ENCODE measurements at places on chromosomes 2 and 18.

GRCh38 chr2:178229927-178230326 lies 35.6 kb downstream of the OSBPL6 start:
- DNase-seq: no peak

DNA sequence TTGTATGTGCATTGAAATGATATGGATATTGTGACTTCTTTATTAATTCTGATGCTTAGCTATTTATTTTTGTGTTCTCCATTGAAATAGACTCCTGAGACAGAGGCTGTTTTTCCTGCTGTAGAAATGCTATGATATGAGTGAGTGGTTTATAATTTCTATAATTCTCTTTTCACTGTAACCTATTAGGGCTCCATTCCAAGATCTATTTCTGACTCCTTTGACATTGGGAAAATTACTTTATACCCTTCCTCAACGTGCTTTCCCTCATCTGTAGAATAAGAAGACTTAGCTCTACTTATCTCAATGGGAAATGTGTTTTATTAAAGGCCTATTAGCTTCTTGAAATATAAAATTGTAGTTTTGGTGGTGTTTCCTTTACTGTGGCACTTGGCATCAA lies 144.5 kb upstream of the RPRM start:
- DNase-seq: no peak

GRCh38 chr2:241584436-241584835 lies 25.9 kb downstream of the BOK start:
- DNase-seq: no peak

DNA sequence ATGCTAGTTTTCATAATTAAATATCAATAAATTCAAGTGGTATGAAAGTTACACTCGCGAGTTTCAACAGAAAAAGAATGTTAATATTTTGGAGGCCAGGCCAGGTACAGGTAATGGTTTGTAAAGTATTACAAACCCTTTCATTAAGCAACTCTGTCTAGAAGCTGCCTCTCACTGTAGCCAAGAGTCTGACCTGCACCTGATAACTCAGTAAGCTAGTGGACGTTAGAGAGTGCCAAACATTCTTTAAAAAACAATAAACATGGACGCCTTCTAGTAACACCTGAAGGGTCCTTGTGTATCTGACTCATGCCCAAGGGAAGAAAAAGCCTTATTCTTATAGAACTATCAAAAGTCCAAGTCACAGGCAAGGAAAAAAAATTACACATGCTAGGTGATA lies 70.2 kb downstream of the MBD2 start:
- no peak for DNase-seq

GRCh38 chr2:192091476-192091875 lies 103.3 kb downstream of the TMEFF2 start:
- DNase-seq: no peak

DNA sequence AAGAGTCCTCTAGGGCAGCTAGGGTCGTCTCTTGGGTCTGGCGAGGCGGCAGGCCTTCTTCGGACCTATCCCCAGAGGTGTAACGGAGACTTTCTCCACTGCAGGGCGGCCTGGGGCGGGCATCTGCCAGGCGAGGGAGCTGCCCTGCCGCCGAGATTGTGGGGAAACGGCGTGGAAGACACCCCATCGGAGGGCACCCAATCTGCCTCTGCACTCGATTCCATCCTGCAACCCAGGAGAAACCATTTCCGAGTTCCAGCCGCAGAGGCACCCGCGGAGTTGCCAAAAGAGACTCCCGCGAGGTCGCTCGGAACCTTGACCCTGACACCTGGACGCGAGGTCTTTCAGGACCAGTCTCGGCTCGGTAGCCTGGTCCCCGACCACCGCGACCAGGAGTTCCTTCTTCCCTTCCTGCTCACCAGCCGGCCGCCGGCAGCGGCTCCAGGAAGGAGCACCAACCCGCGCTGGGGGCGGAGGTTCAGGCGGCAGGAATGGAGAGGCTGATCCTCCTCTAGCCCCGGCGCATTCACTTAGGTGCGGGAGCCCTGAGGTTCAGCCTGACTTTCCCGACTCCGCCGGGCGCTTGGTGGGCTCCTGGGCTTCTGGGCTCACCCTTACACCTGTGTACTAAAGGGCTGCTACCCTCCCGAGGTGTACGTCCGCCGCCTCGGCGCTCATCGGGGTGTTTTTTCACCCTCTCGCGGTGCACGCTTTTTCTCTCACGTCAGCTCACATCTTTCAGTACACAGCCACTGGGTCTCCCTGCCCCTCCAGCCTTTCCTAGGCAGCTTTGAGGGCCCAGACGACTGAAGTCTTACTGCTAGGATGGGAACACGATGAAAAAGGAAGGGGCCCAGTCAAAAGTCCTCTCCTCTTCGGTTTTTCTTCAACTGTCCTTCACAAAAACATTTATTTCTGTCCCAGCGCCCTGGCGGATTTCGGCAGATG lies 8.1 kb downstream of the SIX2 start:
- no peak for DNase-seq

- DNase-seq: no peak
Measured at GRCh38 chr2:132726155-132726554, 56.1 kb upstream of the LYPD1 start.

- DNase-seq: no peak
Measured at GRCh38 chr18:77054288-77054605, 78.3 kb downstream of the MBP start.

DNA sequence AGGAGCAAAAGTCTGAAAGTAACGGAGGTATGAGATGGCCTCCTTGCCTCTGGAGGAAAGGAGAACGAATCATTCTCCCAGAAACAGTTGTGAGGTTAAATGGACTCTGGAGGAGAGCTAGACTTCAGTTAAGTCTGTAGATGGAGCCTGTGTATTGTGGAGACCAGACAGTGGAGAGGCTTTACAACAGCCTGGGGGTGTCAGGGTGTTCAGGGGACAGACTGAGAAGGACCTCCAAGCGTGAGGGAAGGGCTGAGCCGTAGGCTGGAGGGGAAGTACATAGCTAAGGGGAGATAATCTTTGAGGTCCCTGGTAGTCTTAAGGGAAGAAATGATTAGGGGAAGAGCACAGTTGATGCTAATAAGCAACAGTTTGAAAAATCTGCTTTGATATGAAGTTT lies 76.6 kb downstream of the GALNT1 start:
- no peak for DNase-seq

DNA sequence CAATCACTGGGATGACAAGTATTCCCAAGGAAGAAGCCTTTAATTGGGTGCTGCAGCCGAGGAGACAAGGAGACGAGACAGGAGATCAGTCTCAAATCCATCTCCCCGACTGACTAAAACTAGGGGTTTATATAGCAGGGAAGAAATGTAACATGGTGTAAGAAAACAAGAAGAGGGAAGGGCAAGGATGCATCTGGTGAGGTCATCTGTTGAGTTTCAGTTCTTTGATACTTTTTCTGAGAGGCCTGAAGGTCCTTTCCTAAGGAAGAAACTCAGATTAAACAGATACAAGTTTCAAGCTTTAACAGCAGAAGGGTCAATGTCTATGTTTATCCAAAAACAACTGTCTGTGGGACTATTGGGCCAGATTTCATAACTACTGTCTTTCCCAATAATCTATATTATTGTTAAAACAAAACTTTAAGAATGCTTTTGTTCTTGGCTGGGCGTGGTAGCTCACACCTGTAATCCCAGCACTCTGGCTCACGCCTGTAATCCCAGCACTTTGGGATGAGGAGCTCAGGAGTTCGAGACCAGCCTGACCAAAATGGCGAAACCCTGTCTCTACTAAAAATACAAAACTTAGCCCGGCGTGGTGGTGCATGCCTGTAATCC lies 2.5 kb upstream of the PDCL3 start:
- DNase-seq: no peak

GRCh38 chr2:109474319-109474825 lies 139.4 kb downstream of the SEPTIN10 start:
- no peak for DNase-seq

GRCh38 chr2:37244755-37245154 lies 13.3 kb downstream of the NDUFAF7 start:
- DNase-seq: no peak

DNA sequence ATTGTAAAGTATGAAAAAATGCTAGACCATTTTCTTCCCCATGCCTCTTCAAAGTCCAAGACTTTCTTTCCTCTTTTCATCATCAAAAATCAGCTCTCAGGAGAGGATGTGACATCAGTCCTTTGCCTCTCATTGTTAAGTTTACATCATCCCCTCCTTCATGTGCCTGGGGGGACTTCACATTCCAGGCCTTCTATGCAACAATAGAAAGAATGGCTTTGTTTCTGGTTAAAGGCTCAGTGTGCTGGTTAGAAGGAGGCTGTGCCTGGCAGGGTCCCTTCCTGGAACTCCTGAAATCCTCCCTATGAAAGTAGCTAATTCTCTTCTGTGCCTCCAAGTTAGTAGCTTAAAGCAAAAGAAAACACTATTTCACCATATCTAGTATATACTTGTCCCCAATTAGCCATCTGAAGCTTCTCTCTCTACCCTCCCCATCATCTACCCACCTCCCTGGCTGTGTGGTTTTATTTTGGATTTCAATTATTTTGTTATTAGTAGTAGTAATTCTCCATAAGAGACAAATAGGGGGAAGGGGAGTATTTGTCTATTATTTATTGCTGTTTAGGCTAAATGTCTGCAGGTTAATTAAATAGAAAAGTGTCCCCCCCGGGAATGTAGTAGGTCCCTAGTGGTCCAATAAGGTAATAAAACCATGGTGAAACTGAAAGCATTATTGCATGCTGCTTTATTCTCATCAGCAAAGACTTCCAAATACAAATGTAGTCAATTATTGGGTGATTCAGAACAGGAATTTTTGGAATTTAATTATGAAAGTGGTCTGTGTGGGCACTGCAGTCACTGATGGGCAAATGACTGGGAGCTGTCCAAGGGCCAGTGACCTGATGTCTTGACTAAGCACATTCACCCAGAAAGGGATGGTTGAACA lies 69.0 kb downstream of the CPO start:
- no peak for DNase-seq

DNA sequence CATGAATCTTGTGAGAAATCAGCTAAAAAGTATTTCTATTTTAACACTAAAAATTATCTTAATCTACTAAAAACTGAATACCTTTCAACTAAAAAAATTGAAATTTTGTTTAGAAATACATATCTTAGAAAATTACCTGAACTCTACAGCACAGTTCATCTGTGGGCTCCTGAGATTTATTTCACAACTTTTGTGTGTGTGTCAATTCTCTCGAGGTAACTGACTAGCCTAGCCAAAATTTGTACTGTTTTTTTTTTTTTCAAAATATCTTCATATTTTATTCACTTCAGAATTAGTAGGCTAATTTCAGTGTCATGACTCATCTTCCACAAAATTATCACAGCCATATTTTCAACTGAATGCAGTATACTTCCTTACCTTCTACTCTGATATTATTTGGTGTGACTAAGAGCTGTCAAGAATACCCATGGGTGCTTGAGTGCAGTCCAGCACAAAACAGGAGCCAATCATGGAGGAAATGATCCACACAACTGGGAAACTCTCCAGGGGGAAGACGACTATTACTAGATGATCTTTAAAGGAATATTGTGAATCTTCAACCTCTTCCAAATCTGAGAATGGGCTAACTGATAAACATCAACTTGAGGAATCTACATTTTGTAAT lies 174.6 kb downstream of the ZNF385B start:
- no peak for DNase-seq

- no peak for DNase-seq
Measured at GRCh38 chr2:28810384-28811285, at the start of gene SPDYA. Gene SPDYA, plus strand, starts transcription at chr2:28810834. Its CDS starts 5,181 bp downstream, at chr2:28816015.

DNA sequence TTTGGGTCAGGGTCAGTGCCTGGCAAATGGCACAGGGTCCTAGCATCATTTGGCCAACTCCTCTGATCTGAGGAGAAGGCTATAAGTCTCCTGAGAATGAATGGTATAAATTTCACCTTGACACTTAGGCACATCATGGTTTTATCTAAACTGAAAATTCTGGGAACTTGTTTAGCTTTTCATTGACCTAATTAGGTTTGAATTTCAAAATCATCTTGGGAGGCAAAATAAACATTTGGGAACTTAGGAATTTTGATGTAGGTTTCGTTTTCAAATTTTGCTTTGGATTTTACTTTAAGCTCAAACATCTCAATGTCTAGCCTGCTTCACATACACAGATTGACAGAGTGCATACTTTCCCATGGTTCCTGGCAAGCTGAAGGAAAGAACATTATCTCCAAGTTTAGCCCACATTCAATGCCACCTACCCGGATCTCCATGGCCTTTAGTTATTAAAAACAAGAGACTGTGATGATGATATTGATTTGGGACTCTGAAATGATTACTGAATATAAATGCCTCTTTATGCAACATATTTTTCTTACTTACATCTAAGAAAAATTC lies 44.5 kb downstream of the MYOM1 start:
- DNase-seq: no peak

GRCh38 chr18:7020995-7021777 lies 96.4 kb downstream of the LAMA1 start:
- DNase-seq: no peak

- DNase-seq: no peak
Measured at GRCh38 chr2:86274265-86274917, 63.0 kb downstream of the REEP1 start.

- DNase-seq: no peak
Measured at GRCh38 chr2:134365356-134365755, 111.5 kb downstream of the MGAT5 start.

- no peak for DNase-seq
Measured at GRCh38 chr2:21500401-21500945, 376.7 kb downstream of the TDRD15 start.

GRCh38 chr18:1104181-1104881 lies 199.7 kb downstream of the ADCYAP1 start:
- DNase-seq: no peak

GRCh38 chr2:143142598-143142997 lies 13.4 kb downstream of the ARHGAP15 start:
- no peak for DNase-seq

DNA sequence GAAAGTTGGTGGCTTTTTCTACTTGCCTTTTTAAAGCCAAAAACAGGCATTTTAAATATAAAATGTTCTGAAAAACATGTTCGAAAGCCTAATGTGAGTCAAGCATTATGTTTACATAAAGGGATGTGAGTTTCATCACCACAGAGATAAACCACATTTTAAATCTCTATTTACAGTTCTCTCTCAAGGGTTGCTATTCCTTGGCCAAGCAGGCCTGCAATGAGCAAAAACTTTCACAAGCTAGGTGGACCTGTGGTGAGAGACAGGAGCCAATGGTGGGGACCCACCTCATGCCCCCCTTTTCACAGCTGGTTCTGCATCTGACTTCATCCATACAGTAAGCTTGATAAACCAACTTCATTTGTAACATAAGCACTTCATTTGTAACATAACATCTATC lies 65.1 kb downstream of the CUL3 start:
- DNase-seq: no peak

DNA sequence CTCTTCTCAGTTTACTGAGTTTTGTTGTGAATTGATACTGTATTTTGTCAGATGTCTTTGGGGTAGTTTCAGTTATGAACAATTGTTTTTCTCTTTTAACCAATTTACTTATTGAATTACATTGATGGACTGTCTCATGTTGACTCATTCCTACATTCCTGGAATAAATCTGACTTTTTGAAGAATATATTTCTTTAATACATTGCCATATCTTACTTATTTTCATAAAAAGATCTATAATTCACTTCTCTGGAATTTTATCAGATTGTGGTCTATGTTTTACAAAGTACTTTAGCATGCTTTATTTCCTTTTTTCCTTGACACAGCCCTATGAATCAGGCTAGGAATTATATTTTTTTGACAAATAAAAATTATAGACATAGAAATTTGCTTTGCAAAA lies 268.3 kb downstream of the PLCL1 start:
- no peak for DNase-seq
